ENCODE measurements at places on chromosomes 2 and 18.
A peak's percentile ranks its signal among the peaks of the same experiment; 100 is the strongest.

DNA sequence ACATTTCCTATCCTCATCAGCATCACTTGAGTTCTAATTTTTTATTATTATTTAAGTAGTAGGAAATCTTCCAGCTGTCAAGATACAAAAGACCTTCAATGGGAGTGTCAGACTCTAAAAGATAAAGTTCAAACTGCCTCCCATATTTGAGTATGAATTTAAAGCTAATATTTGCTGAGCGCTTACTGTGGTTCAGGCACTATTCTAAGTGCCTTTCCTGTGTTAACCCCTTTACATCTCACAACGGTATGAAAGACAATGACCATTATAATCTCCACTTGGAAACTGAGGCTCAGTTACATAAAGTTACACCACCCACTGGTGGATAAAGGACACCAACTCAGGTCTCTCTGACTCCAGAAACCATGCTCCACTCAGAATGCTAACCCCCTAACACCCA, 39.9 kb downstream of the RAB6C start:
- no peak for DNase-seq

DNA sequence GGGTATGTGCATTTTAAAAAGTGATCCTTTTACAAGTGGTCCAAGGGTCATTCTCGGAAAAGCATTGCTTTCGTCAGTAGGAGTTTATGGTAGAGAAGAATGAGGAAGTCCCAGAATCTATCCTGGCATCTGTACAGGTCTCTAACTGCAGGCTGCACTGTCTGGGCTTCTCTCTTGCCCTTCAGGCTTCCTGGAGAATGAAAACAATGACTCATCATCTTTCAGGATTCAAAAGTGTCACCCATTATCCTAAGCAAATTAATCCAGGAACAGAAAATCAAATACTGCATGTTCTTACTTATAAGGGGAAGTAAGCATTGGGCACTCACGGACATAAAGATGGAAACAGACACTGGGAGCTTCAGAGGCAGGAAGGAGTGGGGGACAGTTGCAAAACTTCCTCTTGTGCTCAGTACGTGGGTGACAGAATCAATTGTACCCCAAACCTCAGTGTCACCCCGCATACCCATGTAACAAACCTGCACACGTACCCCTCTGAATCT, 60.2 kb upstream of the TXNDC2 start:
- no peak for DNase-seq

GRCh38 chr2:138893746-138894145, 113.6 kb upstream of the NXPH2 start:
- no peak for DNase-seq

GRCh38 chr2:1553671-1554295, 140.5 kb downstream of the TPO start:
- no peak for DNase-seq

- DNase-seq = no peak
Observed at GRCh38 chr2:74554820-74555531, 456 bp downstream of the DOK1 start.

- no peak for DNase-seq
Observed at GRCh38 chr2:228140934-228141528, 40.5 kb downstream of the SPHKAP start.

DNA sequence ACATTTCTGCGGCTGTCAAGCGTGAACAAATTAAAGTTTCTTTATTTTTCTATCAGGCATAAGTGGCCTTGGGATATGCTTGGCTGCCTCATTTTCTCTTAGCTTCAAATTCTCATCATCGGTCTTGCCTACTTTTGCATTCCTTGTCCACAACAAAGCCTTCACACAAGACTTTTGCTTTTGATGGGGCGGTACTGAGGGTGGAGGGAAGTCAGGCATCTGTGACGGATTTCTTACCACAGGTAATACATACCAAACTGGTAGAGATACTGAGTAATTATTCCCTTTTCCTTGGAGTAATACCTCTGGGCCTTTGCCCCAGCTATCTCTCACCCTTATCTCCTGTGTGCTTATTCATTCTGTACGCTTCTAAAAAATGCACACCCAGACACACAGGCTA, 468.3 kb upstream of the RGPD4 start:
- no peak for DNase-seq

DNA sequence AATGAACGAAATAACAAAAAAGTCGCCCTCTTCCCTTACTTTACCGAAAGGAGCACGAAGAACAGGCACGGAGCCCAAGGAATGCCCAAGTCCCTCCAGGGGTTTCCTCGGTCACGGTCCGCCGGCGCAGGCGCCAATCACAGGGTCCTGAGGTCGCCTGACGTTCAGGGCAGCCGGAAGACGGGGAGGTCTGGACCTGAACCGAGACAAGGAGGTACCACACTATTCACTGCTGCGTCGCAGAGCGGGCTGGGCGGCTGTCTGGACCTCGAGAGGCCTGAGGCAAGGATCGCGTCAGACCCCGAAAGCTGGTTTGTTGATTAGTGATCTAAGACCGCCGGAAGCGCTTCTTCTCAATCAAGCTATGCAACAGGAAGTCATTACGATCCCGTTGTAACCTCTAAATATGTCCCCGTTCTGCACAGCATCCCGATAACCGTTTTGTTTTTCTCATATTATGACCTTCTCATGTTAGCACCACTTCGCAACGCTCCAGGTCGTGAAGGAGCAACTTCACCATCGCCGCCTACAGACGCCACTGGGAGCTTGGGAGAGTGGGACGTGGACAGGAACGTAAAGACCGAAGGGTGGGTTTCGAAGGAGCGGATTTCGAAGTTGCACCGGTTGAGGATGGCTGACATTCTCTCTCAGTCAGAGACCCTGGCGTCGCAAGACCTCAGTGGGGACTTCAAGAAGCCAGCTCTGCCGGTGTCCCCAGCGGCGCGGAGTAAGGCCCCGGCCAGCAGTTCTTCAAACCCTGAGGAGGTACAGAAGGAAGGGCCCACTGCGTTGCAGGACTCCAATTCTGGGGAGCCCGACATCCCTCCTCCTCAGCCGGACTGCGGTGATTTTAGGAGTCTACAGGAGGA, at the start of the genes SLC4A1AP and SUPT7L:
Gene SLC4A1AP, plus strand, starts transcription at position 605 of the 869 bp plus-strand sequence. Its CDS starts 26 bp downstream, at position 631.
Gene SUPT7L, minus strand, starts transcription at position 330 of the 869 bp plus-strand sequence. CDS start 1,422 bp downstream, outside the sequence.
- DNase-seq = peak; percentile 30

- DNase-seq = no peak
Observed at GRCh38 chr2:228527197-228527881, 345.9 kb upstream of the SPHKAP start.

DNA sequence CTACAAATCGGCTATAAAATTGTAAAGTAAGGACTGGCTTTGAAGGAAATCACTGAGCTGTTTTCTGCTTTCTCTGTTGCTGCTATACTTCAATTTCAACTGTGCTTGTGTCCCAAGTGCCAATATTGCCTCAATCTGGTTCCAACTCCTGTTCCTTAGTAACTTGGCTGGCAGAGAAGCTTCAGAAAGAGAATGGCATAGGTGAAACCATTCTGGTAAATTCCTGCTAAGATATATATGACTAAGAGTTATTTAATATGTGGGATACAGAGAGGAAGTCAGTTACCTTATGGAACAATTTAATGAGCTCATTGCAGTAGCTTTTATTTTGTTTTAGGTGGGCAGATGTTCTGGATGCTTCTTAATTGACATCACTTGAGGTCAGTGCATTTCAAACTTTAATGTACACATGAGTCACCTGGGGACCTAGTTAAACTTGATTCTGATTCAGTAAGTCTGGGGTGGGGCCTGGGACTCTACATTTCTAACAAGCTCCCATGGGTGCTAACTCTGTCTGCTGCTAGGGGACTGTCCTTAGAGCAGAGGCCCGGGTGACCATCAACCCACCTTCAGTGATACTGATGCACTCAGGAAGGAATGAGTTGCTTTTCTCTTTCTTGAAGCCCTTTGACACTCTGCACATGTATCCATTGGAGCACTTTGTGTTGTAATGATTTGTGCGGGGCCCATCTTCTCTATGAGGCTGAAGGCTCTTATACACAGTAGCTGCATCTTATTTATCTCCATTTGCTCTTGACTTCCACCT, 47.6 kb downstream of the LIPG start:
- no peak for DNase-seq

DNA sequence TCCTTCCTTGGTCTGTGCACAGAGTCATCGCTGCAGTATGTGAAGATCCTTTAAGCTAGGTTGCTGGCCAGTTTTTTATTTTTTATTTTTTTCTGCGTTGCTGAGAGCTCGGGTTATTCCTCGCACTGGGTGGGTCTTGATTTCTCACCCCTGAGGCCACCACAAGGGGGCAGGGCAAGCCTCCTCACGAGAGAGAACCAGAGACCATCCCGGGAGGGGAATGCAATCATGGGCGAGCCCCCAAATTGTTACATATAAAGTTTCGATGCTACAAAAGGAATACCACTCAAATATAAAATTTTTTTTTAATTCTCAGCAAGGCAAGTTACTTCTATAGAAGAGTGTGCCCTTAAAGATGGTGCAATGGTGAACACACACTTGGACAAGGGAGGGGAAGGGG, 24.9 kb downstream of the HTR2B start:
- no peak for DNase-seq

DNA sequence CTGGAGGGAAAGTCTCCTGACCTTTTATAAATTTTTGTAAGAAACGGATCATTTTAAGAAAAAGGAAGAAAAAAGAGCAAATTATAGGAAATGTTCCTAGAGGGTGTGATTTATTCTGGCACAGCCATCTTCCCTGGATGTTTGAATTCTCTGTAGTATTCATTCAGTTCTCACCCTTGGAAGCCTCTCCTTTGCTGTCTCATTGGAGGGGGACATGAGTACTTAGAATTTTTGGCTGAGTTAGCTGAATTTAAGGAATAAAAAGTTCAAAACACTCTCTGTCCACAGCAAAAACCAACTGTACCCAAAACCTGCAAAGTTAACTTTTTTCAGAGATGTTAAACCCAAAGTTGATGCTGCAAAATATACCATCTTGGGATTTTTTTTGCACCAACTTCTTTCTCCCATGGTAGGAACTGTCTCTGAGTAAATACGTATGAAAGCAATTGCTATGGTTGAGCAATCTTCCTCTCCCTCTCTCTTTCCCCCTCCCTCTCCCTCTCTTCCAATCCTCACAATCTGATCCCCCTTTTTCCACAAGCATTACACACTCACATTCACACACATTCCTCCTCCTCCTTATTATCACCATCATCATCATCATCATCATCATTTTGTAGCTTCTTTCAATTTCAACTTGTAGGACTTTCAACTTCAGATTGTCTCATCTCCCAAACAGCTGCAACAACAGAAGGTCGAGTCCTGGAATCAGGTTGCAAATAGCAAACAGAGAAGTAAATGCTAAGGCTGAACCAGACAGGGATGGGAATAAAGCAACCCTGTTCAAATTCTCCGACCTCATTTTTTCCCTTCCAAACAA, 183.7 kb downstream of the GFPT1 start:
- DNase-seq = no peak

- DNase-seq = no peak
Observed at GRCh38 chr2:189763908-189764661, 1.5 kb upstream of the OSGEPL1 start.

GRCh38 chr18:35682281-35682867, 100.8 kb downstream of the GALNT1 start:
- DNase-seq = no peak

- DNase-seq = peak; percentile 16
Observed at GRCh38 chr2:88159955-88160415, 10.2 kb upstream of the THNSL2 start.

GRCh38 chr2:66580166-66581049, 145.5 kb downstream of the MEIS1 start:
- DNase-seq = no peak

GRCh38 chr18:9135081-9135911, 1.3 kb upstream of the ANKRD12 start:
- DNase-seq = no peak

DNA sequence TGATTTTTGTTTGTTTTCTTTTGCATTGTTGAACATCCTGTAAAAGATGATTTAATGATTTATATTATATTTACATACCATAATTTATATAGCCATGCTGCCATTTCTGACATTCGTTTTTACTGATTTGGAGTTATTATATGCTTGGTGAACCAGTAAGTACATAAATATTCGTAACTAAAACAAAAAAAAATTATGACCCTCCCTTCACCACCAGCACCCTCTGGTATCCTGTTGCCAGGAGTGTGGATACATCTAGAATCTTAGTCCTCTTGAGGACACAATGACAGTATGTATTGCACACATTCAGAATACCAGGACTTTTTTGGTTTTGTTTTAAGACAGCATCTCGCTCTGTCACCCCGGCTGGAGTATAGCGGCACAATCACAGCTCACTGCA, 43.9 kb upstream of the B3GNT7 start:
- no peak for DNase-seq

DNA sequence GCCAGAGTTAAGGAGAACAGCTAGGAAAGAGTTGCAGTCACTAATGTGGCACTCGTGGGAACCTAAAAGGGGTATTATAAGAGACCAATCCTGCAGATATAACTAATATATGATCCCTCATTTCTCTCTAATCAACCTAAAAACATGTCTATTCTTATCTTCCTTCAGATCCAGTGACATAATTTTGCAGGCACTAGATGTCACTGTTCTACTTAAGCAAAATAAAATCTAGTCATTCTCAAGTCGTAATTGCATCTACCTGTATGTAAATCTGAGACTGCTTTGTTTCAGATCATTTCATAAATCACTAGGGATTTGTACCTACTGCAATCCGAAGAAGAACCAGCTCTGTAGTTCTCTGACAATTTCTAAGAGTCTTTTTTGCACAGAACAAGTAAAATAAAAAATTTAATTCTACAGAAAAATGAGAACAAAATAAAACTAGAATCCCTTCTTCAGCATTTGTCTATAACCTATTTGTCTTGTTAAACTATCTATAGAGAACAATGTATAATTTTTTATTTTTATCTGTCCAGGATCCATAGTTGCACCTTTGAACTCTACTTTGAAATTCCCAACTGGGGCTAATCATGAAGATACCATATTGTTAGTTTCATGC, 56.5 kb upstream of the ERBB4 start:
- DNase-seq = no peak

DNA sequence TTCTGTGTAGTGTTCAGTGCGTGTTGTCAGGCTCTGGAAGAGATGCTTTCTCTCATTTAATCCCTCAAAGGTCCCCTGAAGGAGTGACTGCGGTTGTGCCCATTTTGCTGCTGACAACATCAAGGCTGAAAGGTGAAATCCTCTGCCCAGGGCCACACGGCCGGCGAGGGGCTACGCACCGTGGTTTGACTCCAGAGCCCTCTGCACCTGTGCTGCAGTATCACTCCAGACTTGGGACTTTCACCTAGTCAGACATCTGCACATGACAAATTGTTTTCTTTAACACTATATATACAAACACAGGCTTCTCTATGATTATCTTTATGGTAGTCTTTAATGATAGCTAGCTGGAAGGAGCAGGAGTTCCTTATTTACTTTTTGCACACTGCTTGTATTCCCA, 90.2 kb downstream of the ARMC9 start:
- no peak for DNase-seq

DNA sequence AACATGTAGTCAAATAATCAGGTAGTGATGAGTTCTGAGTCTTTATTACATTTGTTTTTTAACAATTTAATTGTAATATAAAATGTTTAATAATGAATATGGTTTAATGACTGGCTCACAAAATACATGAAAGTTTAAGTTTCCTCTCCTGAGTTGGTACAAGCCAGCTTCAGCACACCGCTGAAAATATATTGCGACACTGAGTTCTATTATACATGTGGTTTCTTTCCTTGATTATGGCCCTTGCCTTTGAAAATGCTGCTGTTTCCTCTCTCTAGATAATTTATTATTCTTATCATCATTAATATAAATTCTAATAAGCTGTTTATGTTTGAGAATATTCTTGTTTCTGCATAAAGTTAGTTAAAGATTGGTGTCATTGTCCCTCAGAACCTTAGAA, 249.3 kb downstream of the PARD3B start:
- DNase-seq = no peak

Measured in NCI-H1048 (cell line).